Stimulated activated CD4-positive, alpha-beta T cell treated with anti-CD3 and anti-CD28 coated beads, Interleukin-2, amount 100 ng/mL, for 48 hours (primary cell): ENCODE measurements at places on chromosomes 2 and 18.

GRCh38 chr2:145792745-145793144 lies 1272.8 kb upstream of the ZEB2 start:
- DNase-seq: no peak

- DNase-seq: no peak
These were observed 65.8 kb downstream of the ARHGAP28 start for GRCh38 chr18:6795307-6795706.

DNA sequence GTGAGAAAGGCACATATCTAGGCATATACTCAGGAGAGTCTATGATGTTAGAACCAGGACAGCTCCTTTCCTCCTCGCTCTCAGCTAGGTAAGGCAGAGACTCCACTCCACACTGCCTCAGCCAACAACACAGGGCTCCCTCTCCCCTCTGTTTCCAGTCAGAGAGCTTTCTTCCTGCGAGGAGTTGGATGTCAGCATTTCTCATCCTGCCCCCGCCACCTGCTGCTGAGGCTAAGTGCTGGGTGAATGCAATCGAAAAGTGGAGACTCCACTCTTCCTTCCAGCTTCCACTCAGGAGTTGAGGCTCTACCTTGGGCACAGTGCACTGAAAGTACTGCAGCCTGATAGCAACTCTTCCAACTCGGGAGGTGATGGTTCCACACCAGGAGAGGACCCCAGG lies 177.2 kb upstream of the RAB6C start:
- DNase-seq: no peak

DNA sequence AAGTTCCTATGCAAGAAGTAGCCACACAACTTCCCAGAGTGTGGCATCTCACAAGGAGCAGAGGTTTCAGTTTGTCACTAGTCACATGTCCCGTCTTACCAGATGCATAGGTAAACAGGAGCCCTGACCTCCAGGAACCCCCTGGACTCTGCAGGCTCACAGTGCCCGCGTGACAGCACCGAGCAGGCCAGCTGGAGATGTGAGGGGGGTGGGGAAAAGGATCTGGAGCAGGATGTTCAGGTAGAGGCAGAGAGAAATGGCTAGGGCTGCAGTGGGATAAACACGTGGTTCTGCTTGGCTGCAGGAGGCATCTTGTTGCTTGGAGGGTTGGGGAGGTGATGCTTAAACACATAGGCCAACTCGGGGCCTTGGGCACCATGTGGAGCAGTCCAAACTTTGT lies 54.2 kb downstream of the IMPA2 start:
- no peak for DNase-seq

GRCh38 chr2:99822474-99823207 lies 319.7 kb downstream of the AFF3 start:
- no peak for DNase-seq

DNA sequence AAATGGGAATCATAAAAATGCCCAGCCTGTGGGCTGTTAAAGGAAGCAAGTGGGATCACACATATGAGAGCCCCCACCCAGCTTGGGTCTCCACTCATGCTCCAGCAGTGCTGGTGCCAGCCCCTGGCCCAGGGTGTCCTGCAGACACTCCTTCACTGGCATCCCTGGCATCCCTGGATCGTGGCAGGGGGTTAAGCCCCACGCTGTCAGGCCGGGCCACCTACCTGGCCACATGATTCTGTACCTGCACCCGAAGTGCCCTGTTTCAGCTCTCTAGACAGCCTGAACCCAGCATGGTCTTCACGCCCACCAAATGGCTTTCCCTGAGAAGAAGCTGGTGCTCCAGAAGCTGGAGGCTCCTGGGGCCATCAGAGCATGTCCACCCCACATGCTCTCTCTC lies 137.4 kb downstream of the INHBB start:
- DNase-seq: no peak

GRCh38 chr2:235960011-235960715 lies 208.0 kb downstream of the GBX2 start:
- DNase-seq: no peak

- DNase-seq: no peak
These were observed 257.2 kb upstream of the SALL3 start for GRCh38 chr18:78722386-78722785.

DNA sequence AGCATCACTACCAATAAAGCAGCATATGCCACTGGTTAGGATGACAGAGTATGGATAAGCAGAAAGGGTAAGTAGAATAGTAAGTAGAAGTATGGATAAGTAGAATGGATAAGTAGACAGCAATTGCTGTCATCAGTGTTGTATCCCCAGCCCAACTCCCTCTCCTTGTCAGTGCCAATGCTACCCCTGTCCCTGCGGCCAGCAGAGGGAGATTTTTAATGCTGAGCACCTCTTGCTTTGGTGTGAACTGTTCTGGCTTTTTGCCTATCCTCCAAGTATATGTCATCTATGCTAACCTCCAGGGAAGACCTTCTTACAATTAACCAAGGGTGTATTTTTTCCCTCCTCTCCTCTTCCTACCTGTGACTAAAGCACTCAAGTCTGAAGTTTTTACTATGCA lies 136.7 kb upstream of the SPHKAP start:
- DNase-seq: no peak

DNA sequence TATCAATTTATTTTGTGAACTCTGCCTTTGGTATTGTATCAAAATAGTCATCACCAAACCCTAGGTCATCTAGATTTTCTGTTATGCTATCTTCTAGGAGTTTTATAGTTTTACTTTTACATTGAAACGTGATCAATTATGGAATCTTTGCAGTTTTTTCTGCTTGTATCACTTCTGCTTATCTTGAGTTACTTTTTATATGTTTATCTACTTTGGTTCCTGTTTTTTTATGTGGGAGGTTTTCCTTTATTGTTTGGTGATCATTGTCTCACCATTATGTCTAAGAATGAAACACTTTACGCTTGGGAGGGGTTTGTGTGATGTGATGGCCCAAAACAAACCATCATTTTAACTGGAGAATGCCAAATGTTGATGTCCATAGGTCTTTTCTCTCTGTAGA lies 261.2 kb downstream of the SPAG16 start:
- DNase-seq: no peak

GRCh38 chr18:51617167-51617566 lies 419.7 kb upstream of the MEX3C start:
- DNase-seq: no peak

- no peak for DNase-seq
These were observed 24.7 kb downstream of the NUP35 start for GRCh38 chr2:183148955-183149354.

- DNase-seq: no peak
These were observed 123.2 kb downstream of the KCNS3 start for GRCh38 chr2:18001671-18002070.

DNA sequence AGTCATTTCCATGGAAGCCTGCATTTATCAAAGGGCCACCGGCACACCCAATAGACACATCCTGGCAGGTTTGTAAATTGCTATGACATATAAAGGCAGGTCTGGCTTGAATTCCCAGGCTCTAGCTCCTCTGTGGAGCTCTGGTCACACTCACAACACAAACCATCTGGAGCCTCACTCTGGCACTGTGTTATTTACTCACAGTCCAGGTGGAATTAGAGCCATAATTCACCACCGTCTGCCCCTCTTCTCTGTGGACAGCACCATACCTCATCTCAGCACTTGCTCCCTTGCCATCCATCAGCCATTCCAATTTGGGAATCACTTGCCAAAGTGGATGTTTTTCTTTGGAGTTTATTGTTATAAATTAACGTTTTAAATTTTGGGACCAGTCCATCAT lies 84.3 kb upstream of the OSR1 start:
- DNase-seq: no peak

- DNase-seq: no peak
These were observed 48.8 kb downstream of the TMEM163 start for GRCh38 chr2:134669731-134670669.

- peak; percentile 63 for DNase-seq
These were observed 17.4 kb downstream of the CIDEA start for GRCh38 chr18:12271376-12272235.
